ENCODE measurements at places on chromosomes 7 and 10. TPM values are rescaled to one million over a fixed set of nuclear protein-coding genes. Genes with fewer than 3 reads are reported as not detected.

GRCh38 chr10:100658269-100658668, 87.1 kb upstream of the PAX2 start:
- no peak for DNase-seq

- no peak for DNase-seq
Observed at GRCh38 chr7:42930889-42931288, 1.1 kb downstream of the PSMA2 start.

GRCh38 chr10:24701447-24701846, 22.2 kb downstream of the ARHGAP21 start:
- no peak for DNase-seq

DNA sequence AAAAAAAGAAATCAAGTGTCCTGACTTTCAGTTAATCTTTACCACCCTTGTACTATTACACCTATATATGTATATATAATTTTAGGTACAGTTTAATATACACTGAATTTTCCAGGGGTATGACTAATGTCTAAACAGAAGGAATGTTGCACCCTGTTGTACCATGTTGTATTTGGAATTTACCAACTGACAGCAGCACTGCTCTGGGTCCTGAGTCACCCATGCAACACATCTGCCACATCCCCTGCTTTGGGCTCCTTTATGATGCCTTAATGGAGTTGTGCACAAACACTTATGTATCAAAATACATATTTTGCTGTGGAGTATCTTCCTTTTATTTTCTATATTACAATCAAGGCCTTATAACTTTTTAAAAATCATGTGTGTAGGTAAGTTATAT, 21.2 kb downstream of the YAE1 start:
- DNase-seq, result no peak

The CRHR2 gene
- polyA plus RNA-seq, result 0.49 TPM

The HTR5A gene
- 2.1 TPM for polyA plus RNA-seq

The SNX10 gene
- polyA plus RNA-seq, result 15.5 TPM

The COG5 gene
- 13.3 TPM for polyA plus RNA-seq

The INHBA gene
- polyA plus RNA-seq, result 0.17 TPM

The MBL2 gene
- not detected for polyA plus RNA-seq
